Neuronal stem cell (in vitro differentiated cells): ENCODE measurements at places on chromosomes 16 and 17.
A peak's percentile ranks its signal among the peaks of the same experiment; 100 is the strongest.

DNA sequence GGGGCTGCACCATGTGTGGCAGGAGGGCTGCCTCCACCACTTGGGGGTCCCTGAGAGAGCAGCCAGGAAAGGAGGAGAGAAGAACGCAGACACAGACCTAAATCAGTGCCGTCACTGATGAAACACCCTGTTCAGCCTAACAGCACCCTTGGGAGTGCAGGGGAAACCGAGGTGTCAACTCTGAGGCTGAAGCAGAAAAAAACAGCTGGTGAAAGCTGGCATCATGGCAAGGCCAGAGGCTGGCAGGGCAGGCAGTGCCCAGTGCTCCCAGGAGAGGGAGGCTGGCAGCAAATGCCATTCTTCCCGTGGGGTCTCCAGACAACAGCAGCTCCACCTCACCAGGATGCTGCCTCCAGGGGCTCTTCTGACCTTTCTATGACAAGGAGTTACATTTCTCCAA, 23.1 kb downstream of the SPHK1 start:
- DNase-seq = no peak
- no peaks in the 10 kb centered on the region for H3K4me1 ChIP-seq
- no peak overlapping the region for H3K27ac ChIP-seq
- no peak overlapping the region for H3K4me3 ChIP-seq
- peaks cover 20% of the 10 kb centered on the region for H3K36me3 ChIP-seq

DNA sequence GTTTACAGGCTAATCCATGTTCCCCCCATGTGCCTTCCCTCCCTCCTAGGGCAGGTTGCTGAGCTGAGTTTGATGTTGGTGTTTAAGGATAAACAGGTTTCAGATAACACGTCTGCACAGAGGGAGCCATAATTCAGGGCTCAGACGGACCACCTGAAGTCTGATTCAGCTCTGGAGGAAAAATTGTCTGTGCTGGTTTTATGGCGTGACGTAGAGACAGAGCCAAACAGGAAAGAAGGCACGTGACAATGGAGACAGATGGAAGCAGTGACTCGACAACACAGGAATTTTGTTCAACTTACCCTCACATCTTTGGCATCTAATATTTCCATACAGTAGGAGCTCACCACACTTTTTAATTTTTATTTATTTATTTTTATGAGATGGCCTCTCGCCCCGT, 10.7 kb upstream of the USP10 start:
- H3K4me3 ChIP-seq = no peak overlapping the region
- H3K4me1 ChIP-seq = peaks cover 5% of the 10 kb centered on the region
- H3K27ac ChIP-seq = no peak overlapping the region
- no peak for DNase-seq
- H3K27me3 ChIP-seq = no peaks in the 10 kb centered on the region
- no peaks in the 10 kb centered on the region for H3K36me3 ChIP-seq

DNA sequence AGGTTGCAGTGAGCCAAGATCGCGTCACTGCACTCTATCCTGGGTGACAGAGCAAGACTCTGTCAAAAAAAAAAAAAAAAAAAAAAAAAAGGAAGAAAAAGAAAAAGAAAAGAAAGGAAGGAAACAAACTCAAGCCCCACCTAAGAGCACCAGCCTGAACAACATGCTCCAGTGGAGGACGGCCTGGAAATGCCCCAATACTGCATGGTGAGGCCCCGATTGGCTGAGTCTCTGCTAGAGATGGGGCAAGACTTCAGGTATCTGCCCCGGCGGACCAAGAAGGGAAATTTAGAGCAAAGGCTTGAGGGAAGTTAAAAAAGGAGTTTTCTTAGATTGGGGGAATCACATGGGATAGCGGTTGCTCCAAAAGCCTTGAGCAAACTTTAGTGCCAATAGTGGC, 10.4 kb upstream of the ZNF652 start:
- H3K27ac ChIP-seq = no peak overlapping the region
- no peaks in the 10 kb centered on the region for H3K27me3 ChIP-seq
- DNase-seq = no peak
- H3K4me3 ChIP-seq = no peak overlapping the region
- H3K4me1 ChIP-seq = no peaks in the 10 kb centered on the region
- H3K36me3 ChIP-seq = no peaks in the 10 kb centered on the region

DNA sequence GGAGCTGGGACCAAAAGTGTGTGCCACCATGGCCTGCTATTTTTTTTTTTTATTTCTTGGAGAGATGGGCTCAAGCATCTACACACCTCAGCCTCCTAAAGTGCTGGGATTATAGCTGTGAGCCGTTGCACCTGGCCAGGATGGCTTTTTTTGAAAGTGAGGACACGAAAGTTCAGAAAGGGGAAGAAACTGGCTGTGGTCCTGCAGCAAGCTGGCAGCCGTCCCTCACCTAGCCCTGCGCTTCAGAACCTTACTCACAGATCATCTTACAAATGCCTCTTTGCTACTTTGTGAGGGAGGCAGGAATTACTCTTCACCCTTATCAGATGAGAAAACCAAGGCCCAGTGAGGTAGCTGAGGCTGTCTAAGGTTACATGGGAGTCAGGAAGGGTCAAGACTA, 4.5 kb upstream of the PPY start:
- DNase-seq = no peak
- no peaks in the 10 kb centered on the region for H3K27me3 ChIP-seq
- H3K36me3 ChIP-seq = no peaks in the 10 kb centered on the region
- H3K4me1 ChIP-seq = peaks cover 13% of the 10 kb centered on the region
- no peak overlapping the region for H3K4me3 ChIP-seq

DNA sequence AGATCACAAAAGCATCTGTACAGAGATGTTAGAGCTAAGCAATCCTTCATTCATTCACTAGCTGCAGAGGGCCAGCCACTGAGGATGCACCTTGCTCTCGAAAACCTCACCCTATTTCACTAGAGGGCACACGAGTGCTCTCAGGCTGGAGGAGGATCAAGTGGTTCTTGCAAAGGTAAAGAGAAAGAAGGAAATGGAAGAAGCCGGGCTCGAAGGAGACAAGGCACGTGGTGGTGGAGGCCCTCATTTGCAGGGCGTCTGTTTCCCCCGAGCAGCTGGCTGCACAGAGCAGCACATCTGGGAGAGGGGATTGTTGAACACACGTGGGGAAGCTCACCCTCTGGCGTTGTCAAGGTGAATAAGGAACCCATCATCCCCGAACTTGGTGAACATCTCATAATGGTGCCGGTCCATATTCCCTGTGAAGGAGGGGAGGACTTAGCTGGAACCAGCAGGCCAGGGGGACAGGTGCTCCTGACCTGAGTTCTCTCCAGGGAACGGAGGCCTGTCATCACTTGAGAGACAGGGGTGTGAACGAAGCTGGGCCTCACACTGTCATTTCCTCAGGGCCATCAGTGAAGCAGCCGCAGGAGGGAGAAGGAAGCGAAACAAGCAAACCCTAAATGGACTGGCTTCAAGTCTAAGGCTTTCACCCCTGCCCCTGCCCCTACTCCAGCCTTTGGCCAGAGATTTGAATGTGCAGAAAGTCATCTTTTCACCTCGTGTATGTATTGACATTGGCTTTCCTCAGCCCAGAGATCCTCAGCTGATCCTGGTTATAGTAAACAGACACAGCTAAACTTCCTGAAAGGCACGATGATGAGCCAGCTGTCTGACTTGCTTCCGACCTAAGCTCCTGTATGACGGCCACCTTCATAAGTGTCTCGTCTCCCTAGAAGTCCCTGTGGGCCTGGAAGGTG, 27.6 kb downstream of the PRKAR1A start:
- no peaks in the 10 kb centered on the region for H3K27me3 ChIP-seq
- H3K4me1 ChIP-seq = no peaks in the 10 kb centered on the region
- no peak overlapping the region for H3K27ac ChIP-seq
- DNase-seq = peak; percentile 4

- peaks cover 11% of the 10 kb centered on the region for H3K4me1 ChIP-seq
- no peak for DNase-seq
- H3K27me3 ChIP-seq = no peaks in the 10 kb centered on the region
- no peak overlapping the region for H3K4me3 ChIP-seq
Measured at GRCh38 chr17:28712032-28712704, 480 bp upstream of the PROCA1 start.
